ENCODE measurements at places on chromosomes 7 and 10.

DNA sequence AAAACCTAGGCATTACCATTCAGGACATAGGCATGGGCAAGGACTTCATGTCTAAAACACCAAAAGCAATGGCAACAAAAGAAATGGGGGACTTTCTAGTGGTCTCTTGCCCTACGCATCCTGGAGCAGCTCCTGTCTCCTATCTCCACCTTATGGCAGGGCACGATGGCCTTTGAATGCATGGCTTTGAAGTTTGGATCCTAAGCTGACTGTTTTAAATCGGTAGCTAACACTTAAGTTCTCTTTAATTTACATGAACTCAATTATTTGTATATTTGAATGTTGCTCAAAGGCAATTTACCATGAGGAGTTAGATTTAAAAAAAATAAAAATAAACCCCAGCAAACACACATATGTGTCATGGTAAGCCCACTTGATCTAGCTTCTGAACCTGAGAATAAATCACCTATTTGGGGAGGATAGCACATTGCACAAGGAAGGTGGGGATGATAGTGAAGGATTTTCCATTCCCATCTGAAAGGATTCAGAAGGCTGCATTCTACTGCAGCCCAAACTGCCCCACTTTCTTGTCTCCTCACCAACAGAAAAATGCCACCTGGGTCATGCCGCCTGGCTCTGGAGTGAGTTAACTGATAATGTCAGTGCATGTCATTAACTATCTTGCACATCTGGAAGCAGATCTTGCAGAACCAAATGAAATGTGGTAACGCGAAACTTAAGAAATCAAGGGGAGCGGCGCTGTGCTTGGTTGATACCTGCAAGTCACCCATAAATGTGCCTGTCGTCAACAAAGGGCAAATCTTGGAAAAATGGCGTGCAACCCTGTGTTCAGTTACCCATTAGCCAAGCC is 12.4 kb downstream of the KLF6 start:
- no peak for DNase-seq

DNA sequence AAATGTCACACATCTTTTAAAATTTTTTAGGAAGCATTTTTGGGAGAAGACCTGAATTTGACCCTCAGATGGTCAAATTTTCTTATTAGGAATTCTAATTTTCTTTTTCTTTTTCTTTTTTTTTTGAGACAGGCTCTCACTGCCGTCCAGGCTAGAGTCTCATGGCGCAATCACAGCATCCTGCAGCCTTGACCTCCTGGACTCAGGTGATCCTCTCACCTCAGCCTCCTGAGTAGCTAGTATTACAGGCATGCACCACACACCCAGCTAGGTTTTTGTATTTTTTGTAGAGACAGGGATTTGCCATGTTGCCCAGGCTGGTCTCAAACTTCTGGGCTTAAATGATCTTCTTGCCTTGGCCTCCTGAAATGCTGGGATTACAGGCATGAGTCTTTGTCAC is 65.4 kb downstream of the AKAP9 start:
- DNase-seq, result no peak

DNA sequence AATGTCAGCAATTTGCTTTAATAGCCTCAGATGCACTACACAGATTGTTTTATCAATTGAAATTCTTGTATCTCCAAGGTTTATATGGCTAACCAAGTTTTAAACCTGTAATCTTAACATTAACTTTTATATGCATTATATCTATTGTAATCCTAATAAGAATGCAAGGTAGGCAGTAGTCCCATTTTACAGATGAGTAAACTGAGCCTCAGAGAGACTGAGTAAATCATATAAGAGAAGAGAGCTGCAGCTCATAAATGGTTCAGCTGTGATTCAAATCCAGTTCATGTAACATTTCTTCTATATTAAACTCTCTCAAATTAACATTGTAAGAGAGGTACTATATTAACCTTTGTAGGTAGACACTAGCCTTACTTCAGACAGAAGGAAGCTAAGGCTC is 44.0 kb downstream of the MALSU1 start:
- no peak for DNase-seq

GRCh38 chr10:60892571-60892970 is 51.4 kb downstream of the RHOBTB1 start:
- DNase-seq, result no peak

GRCh38 chr10:59470570-59470969 is 108.2 kb upstream of the FAM13C start:
- DNase-seq, result no peak

DNA sequence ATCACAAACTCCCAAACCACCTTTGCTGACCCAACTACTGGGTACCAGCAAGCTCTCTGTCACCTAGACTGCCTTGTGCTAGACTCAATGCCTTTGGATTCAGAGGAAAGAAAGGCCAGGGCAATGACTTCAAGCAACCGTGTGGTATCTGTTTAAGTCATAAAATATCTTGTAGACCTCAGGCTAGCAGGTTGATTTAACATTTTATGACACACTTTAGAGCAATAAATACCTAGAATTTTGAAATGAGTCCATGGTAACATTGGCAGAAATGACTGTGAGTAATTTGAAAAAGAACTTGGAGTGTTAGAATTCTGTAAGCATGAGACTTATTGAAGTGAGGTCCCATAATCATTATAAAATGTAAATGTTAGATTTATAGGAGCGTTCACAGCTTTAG is 87.2 kb downstream of the TWIST1 start:
- no peak for DNase-seq

DNA sequence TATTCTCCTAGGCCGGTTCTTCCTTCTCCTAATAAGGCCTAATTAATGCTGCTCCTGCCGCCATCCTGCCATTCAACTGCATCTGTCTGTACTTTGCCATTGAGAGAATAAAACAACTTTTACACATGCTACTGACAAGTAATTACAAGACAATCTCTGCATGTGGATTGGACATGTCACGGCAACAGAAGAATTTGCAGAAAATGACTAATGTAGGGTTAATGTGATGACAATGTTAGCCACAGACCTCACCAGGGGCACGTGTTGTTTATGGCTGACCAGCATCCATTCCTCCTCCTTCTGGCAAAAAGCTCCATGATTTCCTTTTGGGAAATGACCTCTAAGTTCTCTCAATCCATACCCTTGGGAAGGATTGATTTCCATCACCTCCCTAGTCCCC is 58.0 kb downstream of the NEBL start:
- no peak for DNase-seq

DNA sequence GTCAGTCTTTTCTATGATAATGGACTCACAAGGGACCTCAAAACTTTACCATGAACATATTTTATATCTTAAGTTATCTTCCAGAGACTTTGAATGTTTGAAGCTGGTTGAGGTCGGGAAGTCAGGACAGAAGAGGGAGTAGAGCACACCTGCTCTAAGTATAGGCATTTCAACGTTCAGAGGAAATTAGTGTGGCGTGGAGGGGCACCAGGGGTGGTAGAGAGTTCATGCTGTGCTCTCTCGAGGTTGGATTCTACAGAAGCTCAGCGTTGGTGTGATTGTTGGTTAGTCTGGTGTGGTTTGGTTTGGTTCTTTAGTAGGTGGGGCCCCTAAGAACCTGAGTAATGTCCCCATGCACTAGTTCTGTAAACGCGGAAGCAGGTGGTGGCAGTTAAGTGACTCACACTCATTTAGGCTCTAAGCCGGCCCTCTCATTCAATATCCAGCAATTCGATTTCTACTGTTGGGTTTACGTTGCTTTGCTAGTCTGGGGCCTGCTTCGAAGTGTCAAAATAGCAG is 19.8 kb downstream of the CNTNAP2 start:
- DNase-seq, result no peak

- DNase-seq, result no peak
Observed at GRCh38 chr7:155653803-155654202, 9.3 kb downstream of the RBM33 start.

- DNase-seq, result no peak
Observed at GRCh38 chr10:5604236-5604925, 62.0 kb downstream of the ASB13 start.
